ENCODE measurements at places on chromosomes 2 and 18.

DNA sequence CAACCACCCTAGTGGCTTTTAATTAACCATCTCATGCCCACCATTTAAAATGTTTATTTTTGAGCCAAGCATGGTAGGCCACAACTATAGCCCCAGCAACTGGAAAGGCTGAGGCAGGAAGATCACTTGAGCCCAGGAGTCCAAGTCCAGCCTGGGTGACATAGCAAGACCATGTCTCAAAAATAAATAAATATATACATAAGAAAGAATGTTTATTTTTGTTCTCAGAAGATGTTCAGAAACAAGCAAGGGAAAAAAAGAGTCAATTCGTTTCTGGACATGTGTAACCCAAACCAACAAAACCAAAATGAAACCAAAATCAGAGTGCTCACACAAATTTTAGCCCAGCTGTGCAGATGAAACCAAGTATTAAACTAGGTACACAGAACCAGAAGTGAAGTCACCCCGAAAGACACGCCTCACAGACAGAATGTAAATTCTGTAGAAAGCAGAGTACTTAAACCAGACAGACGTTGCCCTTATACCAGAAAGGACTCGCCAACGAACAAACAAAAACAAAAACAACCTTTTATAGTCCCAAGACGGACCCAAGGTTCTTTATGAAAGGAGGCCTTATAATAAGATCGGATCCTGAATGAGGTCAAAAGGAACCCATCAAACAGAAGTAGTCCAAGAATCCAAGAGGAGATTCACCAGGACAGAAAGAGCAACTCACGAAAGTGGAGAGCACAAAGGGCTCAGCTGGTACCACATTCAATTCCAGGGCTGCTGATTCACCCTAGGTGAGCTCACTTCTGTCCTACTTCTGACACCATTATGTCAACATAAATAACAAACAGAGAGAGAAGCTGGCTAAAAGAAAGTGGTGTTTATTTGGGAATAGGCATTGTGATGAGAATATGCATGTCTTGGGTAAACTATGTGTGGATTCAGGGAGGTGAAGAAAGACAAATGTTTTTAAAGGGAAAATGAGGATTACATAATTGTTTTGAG lies 31.8 kb upstream of the MTCL1 start:
- DNase-seq: no peak

- no peak for DNase-seq
These were observed 10.6 kb downstream of the SCN3A start for GRCh38 chr2:165193178-165193777.

DNA sequence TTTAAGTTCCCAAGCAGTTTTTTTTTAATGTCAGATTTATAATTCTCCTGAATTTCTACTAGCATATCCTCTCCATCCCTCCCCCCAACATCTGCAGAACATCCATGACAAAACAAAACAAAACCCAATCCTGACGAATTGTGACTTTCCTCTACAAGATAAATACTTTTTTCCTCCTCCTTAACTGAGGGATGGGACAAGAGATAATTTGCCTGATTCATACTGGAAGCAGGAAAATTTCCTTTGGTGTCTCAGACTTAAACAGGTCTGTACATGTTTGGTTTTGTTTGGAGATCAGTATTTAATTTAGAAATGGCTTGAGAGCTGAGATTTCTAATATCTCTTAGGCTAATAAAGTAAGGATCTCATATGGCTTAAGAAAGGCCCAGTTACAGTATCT lies 2.2 kb downstream of the CAVIN2 start:
- DNase-seq: no peak

GRCh38 chr2:147934881-147935620 lies 85.5 kb downstream of the ORC4 start:
- no peak for DNase-seq

DNA sequence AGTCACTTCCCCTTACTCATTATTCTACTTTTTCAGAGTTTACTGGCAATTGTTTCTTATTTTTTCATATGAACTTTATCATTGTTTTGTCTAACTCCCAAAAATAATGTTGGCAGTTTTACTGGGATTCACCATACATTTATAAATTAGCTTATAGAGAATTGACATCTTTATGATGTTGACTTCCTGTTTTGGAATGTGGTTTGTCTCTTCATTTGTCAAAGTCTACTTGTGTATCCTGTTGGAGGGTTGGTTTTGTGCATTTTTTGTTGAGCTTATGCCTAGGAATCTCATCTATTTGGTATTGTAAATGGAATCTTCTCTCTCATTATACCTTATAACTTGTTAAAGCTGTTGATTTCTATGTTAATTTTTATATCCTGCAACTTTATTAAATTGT lies 16.4 kb downstream of the EPC2 start:
- DNase-seq: no peak

DNA sequence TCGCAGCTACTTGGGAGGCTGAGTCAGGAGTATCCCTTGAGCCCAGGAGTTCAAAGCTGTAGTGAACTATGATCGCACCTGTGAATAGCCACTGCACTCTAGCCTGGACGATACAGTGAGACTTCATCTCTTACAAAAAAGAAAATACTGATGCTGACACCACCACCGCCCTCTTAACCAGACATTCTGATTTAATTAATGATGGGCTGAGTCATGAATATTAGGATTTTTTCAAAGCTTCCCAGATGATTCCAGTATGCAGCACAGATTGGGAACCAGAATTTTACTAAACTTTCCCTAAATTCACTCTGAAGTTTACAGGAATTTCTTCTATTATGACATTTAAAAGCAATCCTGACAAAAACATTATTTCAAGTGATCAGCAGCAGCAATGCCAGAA lies 130.1 kb downstream of the ERBB4 start:
- no peak for DNase-seq

DNA sequence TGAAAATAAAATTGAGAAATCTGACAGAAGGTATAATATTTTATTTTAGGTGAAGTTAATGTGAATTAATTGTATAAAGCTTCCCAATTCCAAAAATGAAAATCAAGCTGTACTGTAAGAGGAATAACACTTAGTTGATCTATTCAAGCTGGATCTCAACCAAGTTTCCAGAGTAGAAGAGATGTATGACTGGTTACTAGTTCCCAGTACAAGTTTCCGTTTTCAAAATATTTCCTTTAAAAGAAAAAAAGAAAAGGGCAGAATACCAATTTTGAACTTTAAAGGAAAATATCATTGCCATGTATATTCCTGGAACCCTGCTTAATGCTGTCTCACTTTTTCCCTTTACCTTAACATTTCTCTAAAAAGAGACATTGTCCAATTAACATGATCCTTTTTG lies 308.5 kb downstream of the IRS1 start:
- no peak for DNase-seq

Data from occipital lobe (tissue), 3 donors.